ENCODE measurements at places on chromosomes 11 and 22. TPM values are rescaled to one million over a fixed set of nuclear protein-coding genes. Genes with fewer than 3 reads are reported as not detected.

- no peak for DNase-seq
Measured at GRCh38 chr11:36408498-36409136, 101.5 kb downstream of the TRAF6 start.

GRCh38 chr11:26943636-26944035, 50.3 kb upstream of the FIBIN start:
- no peak for DNase-seq

DNA sequence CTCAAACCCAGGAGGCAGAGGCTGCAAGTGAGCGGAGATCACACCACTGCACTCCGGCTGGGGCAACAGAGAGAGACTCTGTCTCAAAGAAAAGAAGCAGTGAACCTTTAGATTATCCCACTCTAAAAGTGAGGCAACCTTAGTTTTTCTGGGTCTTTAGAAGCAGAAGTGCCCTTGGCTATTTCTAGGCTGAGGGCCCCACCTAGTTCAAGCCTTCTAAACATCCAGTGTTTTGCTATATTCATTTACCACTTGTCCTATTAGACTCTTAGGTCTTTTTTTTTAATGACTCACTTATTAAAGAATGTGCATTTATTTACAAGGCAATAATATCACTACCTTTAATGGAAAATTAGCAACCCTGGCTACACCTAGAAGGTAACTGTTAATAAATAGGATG, 16.7 kb upstream of the EHF start:
- no peak for DNase-seq

GRCh38 chr22:38782402-38783094, 11.4 kb downstream of the DNAL4 start:
- no peak for DNase-seq

DNA sequence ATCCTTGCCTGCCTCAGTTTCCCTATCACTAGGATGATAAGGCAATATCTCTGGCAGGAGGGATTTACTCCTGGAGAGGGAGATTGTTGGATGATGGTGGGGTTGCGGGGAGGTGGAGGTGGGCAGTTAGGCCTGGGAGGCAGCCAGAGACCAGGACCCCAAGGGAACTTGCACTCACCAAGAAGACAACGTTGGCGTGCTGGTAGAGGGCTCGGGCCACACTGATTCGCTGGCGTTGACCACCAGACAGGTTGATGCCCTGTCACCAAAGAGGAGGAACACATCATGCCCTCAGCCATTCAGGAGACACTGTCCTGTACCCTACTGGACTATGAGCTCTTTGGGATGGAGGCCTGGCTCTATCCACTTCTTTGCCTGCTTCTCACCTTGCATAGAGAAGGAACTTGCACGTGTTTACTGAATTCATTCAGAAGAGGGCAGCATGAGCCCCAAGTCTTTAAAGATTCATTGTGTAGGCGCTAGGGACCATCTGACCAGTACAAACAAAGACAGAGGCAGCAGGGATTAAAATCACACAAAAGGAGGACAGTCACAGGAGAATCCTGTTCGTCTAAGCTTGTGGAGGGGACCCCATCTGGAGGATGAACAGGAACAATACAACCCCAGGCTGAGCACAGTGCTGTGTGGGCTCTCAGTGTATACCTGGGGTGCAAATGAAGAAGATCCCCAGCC, 24.2 kb upstream of the KCNJ11 start:
- no peak for DNase-seq

DNA sequence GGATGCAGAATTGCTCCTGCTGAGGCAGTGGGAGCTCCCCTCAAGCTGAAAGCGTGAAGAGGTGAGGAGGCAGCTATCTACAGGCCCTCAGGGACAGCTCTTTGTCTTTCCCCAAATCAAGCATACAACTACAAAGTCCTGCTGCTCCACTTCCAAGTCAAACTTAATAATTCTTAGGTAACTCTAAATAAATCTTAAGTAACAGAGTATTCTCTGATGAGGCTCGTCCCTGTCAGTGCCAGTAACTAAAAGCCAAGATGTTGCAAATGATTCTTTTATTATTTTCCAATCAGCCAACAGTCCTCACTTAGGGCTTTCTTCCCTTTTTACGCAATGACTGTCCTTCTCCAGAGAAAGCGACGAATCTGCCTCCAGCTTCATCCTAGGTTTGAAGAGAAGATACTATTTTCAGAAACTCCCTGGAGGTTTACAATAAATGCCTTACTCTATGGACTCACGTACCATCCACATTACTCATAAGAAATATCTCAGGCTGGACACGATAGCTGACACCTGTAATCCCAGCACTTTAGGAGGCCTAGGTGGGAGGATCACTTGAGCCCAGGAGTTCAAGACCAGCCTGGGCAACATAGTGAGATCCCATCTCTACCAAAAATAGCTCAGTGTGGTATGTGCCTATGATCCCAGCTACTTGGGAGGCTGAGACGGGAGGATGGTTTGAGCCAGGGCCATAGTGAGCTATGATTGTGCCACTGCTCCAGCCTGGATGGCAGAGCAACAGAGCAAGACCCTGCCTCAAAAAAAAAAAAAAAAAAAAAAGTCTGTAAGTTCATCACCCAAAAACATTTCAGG, 3.1 kb upstream of the C22orf39 start:
- no peak for DNase-seq

GRCh38 chr22:25823276-25823675, 81.3 kb downstream of the MYO18B start:
- DNase-seq: no peak

DNA sequence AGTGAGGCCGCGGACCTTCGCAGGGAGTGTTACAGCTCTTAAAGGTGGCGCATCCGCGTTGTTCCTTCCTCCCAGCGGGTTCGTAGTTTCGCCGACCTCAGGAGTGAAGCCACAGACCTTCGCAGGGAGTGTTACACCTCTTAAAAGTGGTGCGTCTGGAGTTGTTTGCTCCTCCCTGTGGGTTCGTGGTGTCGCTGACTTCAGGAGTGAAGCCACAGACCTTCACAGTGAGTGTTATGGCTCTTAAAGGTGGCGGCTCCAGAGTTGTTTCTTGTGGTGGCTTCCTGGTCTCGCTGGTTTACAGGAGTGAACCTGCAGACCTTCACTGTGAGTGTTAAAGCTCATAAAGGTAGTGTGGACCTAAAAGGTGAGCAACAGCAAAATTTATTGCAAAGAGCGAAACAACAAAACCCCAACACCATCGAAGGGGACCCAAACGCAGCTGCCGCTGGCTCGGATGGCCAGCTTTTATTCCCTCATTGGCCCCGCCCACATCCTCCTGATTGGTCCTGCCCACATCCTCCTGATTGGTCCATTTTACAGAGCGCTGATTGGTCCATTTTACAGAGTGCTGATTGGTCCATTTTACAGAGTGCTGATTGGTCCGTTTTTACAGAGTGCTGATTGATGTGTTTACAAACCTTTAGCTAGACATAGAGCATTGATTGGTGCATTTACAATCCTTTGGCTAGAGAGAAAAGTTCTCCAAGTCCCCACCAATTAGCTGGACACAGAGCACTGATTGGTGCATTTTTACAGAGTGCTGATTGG, 1.2 kb upstream of the TMEM45B start:
- peak; percentile 67 for DNase-seq

DNA sequence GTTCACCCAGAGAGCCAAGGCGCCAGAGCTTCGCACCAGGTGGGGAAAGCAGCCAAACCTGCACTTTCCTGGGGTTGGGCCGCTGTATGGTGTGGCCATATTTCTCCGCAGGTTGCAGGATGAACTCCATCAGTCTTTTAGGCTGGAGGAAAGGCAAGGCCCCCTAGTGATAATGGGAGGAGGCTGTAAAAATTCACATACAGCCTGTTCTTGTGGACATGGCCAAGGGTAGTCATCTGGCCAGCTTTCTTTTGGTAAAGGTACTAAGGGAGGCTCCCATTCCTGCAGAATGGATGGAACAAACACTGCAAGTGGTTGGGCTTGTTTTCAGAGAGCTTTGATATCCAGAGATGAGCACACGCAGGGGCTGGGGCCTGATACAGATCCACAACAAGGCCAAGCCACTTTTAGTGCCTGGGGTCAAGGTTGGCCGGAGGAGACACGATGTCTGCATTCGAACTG, 29.6 kb downstream of the C22orf31 start:
- no peak for DNase-seq

DNA sequence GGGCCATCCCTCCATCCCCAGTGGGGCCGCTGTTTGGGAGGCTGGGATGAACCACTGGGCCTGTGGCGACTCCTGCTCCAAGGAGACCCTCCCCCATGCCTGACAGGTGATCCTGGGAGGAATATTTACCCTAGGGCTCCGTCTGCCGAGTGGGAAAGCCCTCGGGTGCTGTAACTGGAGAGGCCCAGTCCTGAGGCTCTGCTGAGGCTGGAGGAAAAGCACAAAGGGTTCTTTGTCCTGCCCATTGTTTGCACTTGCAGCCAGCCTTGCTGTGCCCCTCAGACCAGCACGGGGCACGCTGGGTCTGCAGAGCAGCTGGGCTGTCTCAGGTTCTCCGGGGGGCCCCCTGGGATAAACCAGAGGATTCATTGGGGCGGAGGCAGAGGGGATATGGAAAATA, 321.1 kb downstream of the MN1 start:
- DNase-seq: no peak

- DNase-seq: no peak
Measured at GRCh38 chr11:75342231-75342918, 9.1 kb downstream of the ARRB1 start.

DNA sequence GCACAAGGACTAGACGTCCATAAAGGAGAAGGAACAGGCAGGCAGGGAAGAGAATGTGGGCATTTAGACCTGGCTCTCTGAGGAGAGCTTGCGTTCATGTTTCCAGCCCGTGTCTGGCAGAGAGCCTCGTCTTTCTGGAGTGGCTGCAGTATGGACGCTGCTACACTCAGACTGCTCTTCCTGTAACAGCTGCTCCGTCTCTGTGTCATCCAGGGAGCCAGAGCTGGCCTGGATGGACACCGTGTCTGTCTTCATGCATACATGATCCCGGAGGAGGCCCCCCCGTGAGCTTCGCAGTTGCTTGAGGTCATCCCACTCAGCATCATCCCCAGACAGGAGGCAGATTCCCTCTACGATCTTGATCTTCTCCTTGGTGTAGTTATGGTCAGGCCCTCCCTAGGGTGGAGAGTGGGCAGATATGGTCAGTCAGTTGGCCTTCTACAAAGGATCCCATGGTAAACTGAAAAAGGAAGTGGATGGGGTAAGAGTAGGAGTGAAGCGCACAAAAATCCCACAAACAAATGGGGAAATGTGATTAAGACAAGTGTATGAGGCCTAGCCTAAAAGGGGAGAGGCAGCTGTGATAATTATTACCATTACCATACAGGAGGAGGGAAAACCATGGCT, 13.0 kb upstream of the CKAP5 start:
- DNase-seq: no peak

DNA sequence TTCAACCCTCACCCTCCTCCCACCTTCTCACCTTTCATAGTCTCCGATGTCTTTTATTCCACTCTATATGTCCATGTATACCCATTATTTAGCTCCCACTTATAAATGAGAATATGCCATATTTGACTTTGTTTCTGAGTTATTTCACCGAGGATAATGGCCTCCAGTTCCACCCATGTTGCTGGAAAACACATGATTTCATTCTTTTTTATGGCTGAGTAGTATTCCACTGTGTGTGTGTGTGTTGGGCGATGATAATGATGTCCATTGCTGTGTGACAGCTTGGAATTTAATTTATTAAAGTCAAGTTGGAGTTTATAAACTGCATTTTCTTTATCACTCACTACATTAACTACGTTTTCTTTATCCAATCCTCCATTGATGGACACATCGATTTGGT, 3.2 kb upstream of the HINFP start:
- DNase-seq: no peak

GRCh38 chr22:40446203-40446602, 75.8 kb downstream of the SGSM3 start:
- no peak for DNase-seq

DNA sequence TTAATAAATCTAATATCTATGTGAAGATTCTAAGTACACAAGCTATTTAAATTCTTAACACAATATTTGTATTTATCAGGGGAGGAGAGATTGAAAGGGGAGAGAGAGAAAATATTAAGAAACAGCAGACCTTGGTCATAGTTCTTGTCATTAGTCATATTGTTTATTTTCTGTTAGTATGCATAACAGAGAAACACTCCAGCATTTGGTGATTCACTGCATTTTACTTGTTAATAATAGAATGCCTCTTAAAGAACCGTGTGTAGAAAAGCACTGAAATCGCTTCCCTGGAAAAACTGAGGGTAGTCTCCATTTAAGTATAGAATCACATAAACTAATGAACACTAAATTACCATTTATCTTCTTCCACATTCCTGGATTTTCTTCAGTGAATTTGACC, 122.7 kb upstream of the TRPC6 start:
- no peak for DNase-seq

DNA sequence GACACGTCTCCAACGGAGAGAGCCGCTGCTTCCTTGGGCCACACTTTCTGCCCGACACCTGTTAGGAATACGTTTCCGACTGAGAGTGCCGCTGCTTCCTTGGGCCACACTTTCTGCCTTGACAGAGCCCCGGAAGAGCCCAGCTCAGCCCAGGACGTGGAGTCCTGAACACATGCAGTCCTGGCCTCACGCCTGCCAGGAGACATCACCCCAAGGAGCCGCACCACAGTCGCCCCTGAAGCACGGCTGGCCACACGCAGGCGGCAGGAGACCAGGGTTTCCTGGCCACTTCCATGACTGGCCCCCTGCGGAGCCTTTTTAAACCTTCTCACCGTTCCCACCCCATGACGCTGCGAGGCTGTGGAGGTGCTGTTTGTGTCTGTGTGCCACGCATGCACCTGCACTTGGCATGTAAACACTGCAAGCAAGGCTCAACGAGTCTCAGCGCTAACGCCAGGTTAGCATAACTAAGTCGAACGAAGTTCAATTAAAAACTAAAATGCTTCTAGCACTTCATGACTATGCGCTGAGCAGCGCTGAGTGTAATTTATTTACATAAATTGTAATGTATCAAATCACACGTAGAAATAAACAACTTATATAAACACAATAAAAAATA, 8.8 kb downstream of the TOLLIP start:
- DNase-seq: no peak

DNA sequence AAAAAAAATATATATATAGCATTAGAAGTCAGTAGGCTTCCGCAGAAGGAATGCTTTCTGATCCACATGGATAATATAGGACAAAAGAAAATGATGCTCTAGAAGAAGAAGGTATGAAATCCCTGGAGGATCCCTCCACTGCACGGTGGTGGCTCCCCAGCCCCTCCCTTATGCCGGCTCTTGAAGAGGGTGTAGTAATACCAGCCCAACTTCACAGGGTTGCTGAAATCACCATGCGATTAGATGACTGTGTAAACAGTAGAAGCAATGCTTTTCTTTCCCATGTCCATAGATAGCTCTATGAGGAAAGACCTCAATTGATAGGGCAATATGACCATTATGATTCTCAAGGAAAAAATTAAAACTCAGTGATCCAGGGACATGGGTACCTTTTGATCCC, 3.2 kb upstream of the ETS1 start:
- no peak for DNase-seq

- DNase-seq: peak; percentile 21
Measured at GRCh38 chr11:720642-721246, 14.7 kb downstream of the EPS8L2 start.

GRCh38 chr11:89205378-89205777, 27.7 kb downstream of the TYR start:
- no peak for DNase-seq

GRCh38 chr11:69449320-69450063, 32.0 kb upstream of the LINC01488 start:
- no peak for DNase-seq

The IFITM2 gene
- polyA plus RNA-seq: 3,074 TPM

The BUD13 gene
- polyA plus RNA-seq: 15.0 TPM

The EI24 gene
- 71.7 TPM for polyA plus RNA-seq

Measured in CD8-positive, alpha-beta memory T cell (primary cell).